Right cardiac atrium (tissue), 5 donors: ENCODE measurements at places on chromosomes 3 and 15.

DNA sequence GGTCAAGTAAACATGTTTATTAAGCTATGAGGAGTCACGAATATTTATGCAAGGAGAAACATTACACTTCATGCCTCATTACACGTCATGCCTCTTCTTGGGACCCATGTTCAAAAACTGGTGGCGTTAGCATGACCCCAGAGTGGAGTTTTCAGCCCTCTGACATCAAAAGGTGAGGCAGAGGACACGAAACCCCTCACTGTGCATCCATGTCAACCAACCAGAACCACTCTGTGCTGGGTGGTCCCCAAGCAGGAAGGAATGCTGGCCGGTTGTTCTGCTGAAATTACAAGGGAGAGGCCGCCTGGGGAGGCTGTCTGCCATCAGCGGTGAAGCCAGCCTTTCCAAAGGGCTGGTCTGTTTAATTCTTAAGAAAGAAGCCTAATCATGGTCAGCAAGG, 83.4 kb downstream of the GABRB3 start:
- DNase-seq: no peak

DNA sequence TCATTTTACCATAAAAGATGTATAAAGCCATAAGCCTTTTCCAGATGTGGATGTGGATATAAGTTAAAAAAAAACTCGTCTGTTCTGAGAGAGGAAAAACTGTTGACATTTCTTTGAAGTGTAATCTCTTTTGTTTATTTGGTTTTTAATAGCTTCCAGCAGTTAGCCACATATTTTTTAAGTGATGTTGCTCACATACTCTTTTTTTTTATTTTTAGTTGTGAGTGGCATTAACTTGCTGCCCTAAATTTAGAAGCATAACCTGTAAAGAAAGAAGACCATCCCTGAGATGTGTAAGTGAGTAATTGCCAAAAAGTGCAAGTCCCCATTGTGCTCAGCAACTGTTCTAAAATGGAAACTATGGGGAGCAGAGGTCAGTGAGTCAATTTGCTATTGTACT, 415.9 kb upstream of the MDFIC2 start:
- no peak for DNase-seq

DNA sequence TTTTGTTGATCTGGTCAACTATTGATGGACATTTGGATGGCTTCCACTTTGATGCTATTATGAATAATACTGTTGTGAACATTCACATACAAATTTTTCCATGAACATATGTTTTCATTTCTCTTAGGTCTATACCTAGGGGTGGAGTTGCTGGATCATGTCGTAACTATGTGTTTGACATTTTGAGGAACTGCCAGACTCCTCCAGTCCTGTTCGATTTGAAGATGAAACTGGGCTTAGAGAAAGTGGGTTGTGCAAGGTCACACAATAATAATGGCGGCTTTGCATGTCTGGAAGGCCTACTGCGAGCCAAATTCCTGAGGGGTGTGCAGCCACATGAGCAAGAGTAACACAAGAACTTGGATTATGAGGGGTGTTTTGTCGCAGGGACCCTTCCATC, 2.6 kb downstream of the TSEN2 start:
- no peak for DNase-seq

- DNase-seq: no peak
Observed at GRCh38 chr3:195385526-195385925, 57.3 kb downstream of the ACAP2 start.

- no peak for DNase-seq
Observed at GRCh38 chr3:152811974-152812760, 22.8 kb upstream of the P2RY1 start.

DNA sequence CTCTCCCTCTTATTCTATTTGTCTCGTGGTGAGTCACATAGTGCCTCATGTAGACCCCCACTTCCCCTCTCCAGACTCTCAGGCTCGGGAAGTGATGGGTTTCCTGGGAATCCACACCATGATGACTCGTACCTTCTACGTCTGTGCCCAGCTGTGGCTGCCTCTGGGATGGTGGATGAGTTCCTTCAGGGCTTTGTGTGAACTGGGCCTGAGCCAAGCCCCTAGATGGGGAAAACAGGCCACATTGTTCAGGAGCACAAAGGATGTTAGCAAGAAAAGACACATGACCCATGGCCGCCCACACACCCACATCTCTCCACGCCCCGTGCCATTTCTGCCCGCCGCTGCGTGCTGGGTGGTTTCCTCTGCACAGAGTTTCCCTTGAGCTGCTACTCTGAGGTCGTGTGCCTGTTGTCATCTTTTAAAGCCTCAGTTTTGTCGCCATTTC, 10.5 kb downstream of the ISG20 start:
- peak; percentile 63 for DNase-seq

GRCh38 chr3:134638385-134639030, 12.3 kb downstream of the KY start:
- no peak for DNase-seq
